Activated CD8-positive, alpha-beta memory T cell treated with anti-CD3 and anti-CD28 coated beads, Interleukin-2, amount 10 ng/mL, durations not matched to agents 7 days and 5 days (primary cell): ENCODE measurements at places on chromosomes 7 and 10. TPM values are rescaled to one million over a fixed set of nuclear protein-coding genes. Genes with fewer than 3 reads are reported as not detected.

The CRYGN gene
- total RNA-seq: not detected

The PRPF18 gene
- 21.2 TPM for total RNA-seq

The PKD2L1 gene
- not detected for total RNA-seq

The PPP1R9A gene
- total RNA-seq: 0.07 TPM

The PAX4 gene
- not detected for total RNA-seq

The PAPOLB gene
- total RNA-seq: not detected

The ATP6V1F gene
- total RNA-seq: 127 TPM

The CALCR gene
- total RNA-seq: not detected

DNA sequence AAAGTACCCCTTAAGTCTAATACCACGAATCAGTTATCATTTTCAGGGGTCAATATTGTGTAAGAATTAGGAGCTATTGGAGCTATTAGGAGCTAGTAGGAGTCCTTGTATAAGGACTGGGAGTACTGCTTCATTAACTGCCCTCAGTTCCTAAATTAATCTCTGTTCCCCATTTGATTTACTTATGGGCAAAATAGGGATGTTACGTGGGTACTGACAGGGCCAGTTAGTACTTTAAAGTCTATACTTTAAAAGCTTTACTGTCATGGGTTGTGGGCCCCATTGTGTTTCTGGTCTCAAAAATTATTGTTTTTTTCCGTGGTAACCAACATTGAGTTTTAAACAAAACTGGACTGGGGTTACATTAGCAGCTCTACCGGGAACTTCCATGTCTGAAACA, 60.3 kb downstream of the PRKAR2B start:
- H3K4me3 ChIP-seq: no peak overlapping the region
- H3K27me3 ChIP-seq: peaks cover 3% of the 10 kb centered on the region
- H3K4me1 ChIP-seq: peaks cover 6% of the 10 kb centered on the region
- no peak overlapping the region for H3K27ac ChIP-seq

DNA sequence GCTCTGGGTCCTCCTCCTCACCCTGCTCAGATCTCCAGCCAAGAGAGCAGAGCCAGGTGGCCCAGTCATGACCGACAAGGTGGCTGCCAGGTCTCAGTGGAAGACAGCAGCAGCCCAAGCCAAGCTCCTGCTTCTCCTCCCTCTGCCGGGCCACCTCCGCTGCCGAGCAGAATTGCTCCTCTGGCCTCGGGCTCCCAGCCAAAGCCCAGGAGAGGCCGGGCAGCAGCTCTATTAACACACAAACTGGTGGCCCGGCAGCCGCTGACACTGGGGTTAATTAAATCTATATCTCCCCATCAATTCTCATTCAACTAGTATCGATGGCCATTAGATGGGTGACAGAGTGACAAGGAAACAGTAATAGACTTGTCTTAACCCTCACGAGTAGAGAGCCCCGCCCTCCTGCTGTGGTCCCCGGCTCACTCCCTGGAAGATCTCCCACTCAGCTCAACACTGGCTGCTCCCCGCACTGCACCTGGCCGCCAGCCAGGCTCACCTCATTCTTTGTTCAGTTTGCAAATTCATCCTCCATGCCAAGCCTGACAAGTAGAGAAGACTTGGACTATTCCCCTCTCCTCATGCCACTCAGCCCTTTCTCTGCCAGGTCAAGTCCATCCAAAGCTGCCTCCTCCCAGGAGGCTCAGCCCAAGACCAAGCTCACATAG, 74.1 kb upstream of the UNC5B start:
- no peak overlapping the region for H3K27ac ChIP-seq
- H3K4me3 ChIP-seq: no peak overlapping the region
- peak; percentile 18 for DNase-seq
- H3K4me1 ChIP-seq: no peaks in the 10 kb centered on the region

DNA sequence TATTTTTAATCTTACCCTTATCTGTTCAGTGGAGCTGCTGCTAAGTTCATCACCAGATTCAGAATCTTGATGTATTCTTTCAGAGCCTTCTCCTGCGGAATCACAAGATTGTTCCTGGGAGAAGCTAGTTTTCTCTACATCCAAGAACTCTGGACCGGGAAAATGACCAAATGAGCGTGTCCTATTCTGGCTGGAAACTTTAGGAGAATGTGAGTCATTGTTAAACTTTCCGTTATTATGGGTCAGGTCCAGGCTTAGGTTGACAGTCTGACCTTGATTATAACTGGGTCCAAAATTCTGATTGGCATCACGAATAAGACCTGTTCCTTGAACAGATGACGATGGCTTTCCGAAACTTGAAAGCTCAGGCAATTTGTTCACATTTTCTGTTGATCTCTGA, 20.5 kb downstream of the ARHGAP12 start:
- H3K27ac ChIP-seq: no peak overlapping the region
- H3K36me3 ChIP-seq: peaks cover 8% of the 10 kb centered on the region
- H3K4me3 ChIP-seq: no peak overlapping the region
- no peak for DNase-seq
- no peaks in the 10 kb centered on the region for H3K27me3 ChIP-seq

- H3K27ac ChIP-seq: no peak overlapping the region
- H3K27me3 ChIP-seq: no peaks in the 10 kb centered on the region
- DNase-seq: no peak
- no peak overlapping the region for H3K4me3 ChIP-seq
- H3K36me3 ChIP-seq: peaks cover 7% of the 10 kb centered on the region
- H3K4me1 ChIP-seq: no peaks in the 10 kb centered on the region
Observed at GRCh38 chr10:73837072-73837471, 25.7 kb upstream of the NDST2 start.

DNA sequence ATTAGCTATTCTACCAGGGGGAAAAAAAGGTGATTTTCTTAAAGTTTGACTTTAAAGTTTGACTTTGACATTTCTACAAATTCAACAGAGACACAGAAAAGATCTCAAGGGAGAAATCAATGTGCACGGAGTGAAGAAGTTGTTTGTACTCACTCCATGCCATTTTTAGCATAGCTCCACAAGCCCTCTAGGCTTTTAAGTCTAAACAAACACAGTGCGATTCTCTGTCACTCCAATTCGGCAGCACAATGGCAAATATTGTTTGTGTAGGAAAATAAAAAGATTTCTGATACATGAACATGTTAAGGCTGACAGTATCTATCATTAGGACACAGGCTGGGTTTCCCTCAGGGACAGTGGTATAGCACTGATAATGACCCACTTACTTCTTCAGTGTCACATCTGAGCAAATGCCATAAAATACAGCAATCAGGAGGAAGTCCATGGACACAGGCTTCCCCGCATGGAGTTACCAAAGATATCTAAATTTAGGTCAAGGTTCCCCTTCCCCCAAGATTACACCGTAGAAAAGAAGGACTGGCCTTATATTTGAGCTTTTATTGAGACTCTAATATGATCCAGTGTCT, 28.0 kb downstream of the GSAP start:
- no peak for DNase-seq
- peaks cover 6% of the 10 kb centered on the region for H3K4me1 ChIP-seq
- no peak overlapping the region for H3K27ac ChIP-seq
- no peaks in the 10 kb centered on the region for H3K27me3 ChIP-seq
- no peaks in the 10 kb centered on the region for H3K36me3 ChIP-seq
- H3K4me3 ChIP-seq: no peak overlapping the region

DNA sequence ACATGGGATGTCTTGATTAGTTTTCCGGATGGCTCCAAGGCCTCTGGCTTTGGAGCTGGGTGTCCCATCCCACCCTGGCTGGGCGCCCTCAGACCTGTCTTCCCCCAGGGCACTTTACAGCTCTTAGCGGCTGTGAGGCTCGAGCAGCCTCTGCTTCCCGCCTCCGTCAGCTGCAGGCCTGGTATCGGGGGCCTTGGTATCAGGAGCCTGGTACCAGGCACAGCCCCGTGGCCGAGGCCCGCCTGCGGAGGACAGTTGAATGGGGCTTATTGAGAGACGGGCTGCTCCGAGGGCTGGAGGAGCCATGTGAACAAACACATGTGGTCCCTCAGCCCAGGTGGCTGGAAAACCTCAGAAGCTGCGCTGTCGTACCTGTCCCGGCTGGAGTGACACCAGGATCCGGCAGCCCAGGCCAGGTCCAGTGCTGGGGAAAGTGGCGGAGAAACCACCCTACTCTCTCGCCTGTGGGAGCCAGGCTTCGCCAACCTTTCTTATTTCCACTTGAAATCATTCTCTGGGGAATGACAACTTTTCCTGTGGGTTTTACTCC, 23.9 kb upstream of the AP5Z1 start:
- H3K4me3 ChIP-seq: no peak overlapping the region
- no peak overlapping the region for H3K27ac ChIP-seq
- peaks cover 26% of the 10 kb centered on the region for H3K4me1 ChIP-seq
- H3K27me3 ChIP-seq: no peaks in the 10 kb centered on the region
- no peak for DNase-seq

DNA sequence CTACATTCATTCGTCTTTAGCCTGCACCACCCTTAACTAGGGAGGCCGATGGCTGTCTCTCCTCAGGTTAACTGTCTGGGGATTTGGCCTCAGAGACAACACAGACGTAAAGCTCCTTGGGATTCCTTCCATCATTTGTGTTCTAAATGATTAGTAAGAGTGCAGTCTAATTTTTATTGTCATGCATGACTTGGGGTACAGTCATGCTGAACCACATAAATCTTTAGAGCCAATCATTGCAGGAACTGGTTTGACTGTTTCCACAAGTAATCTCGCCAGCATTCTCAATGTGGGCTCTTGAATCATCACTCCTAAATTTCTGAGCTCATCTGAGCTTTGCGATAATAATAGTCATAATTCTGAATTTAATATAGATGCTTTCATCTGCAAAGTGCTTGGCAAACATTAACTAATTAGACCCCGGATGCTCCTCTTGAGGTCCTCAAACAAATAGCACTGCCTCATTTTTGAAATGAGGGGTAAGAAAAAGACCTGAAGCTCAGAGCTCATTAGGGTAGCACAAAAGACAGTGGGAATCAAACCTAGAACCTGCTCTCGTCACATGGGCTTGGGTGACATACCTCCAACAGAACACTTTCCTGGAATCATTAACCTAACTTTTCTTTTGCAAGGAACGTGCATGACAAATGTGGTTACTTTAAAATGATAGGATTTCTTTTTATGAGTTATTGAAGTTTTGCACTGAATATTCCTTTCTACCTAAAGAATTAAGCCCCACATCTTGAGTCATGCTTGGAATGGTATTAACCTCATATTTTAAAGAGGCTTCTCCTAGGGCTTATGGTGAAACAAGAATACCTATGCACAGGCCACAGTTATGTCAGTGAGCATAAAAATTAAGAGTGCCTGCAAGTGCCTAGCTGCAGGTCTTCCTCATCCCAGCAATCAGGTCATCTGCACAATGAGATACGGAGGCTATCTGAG, 118.9 kb upstream of the NRP1 start:
- no peak overlapping the region for H3K27ac ChIP-seq
- no peak for DNase-seq
- H3K36me3 ChIP-seq: no peaks in the 10 kb centered on the region
- no peak overlapping the region for H3K4me3 ChIP-seq
- no peaks in the 10 kb centered on the region for H3K4me1 ChIP-seq

DNA sequence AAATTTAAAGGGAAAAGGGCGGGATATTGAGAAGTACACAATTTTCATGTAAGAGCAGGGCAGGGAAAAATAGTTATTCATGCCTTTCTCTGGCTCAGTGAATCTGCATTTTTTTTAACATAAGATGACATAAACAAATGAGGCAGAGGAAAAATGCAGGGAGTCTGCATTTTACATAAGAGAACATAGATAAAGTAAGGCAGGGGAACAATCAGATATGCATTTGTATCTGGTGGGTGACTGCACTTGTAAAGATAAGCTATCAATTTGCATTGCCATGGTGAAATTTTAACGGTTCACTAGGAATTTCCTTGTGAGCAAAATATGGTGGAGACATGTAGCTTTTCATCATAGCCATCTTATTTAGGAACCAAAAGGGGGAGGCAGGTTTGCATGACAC, 33.5 kb downstream of the ALOX5 start:
- H3K4me3 ChIP-seq: no peak overlapping the region
- peaks cover 12% of the 10 kb centered on the region for H3K4me1 ChIP-seq
- H3K27me3 ChIP-seq: peaks cover 36% of the 10 kb centered on the region
- DNase-seq: no peak
- H3K27ac ChIP-seq: no peak overlapping the region

DNA sequence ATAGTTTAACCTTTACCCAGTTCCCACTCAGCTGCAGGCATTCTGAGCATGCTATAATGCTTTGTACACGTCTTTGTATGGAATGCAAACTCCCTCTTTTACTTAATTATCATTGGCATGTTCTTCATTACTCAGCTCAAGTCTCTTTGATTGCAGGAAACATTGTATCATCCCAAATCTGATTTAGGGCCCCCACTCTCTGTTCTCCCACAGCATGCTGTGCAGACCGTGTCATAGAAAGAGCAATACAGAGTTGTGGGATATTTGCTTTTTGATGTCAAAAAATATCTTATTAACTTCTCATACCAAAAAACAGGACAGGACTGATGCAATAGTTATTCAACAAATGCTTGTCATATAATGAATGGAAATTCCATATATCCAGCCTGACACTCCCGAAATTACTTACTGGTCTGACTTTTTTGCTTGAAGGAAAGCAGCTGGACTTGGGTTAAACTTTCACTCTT, 1081.5 kb upstream of the C7orf33 start:
- H3K27me3 ChIP-seq: no peaks in the 10 kb centered on the region
- H3K36me3 ChIP-seq: no peaks in the 10 kb centered on the region

- H3K4me1 ChIP-seq: peaks cover 13% of the 10 kb centered on the region
- no peak overlapping the region for H3K4me3 ChIP-seq
Observed at GRCh38 chr7:148442933-148443332, 147.6 kb upstream of the C7orf33 start.

DNA sequence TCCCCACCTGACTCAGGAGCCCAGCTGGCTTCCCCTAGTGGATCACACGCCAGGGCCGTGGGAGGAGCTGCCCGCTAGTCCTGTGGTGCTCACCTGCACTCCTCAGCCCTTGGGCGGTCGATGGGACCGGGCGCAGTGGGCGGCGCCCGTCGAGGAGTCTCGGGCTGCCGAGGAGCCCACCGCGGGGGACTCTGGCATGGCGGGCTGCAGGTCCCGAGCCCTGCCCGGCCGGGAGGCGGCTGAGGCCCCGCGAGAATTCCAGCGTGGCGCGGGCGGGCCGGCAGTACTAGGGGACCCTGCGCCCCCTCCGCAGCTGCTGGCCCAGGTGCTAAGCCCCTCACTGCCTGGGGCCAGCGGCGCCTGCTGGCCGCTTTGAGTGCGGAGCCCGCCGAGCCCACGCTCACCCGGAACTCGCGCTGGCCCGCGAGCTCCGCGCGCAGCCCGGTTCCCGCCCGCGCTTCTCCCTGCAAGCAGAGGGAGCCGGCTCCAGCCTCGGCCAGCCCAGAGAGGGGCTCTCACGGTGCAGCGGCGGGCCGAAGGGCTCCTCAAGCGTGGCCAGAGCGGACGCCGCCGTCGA, 367.9 kb downstream of the TYW1 start:
- H3K4me1 ChIP-seq: no peaks in the 10 kb centered on the region
- H3K27me3 ChIP-seq: no peaks in the 10 kb centered on the region
- DNase-seq: no peak
- no peaks in the 10 kb centered on the region for H3K36me3 ChIP-seq
- no peak overlapping the region for H3K27ac ChIP-seq
- H3K4me3 ChIP-seq: no peak overlapping the region

- no peak overlapping the region for H3K4me3 ChIP-seq
- no peak overlapping the region for H3K27ac ChIP-seq
- H3K4me1 ChIP-seq: no peaks in the 10 kb centered on the region
- H3K27me3 ChIP-seq: no peaks in the 10 kb centered on the region
- no peaks in the 10 kb centered on the region for H3K36me3 ChIP-seq
Observed at GRCh38 chr7:12851841-12852240, 164.4 kb downstream of the ARL4A start.

GRCh38 chr7:70621954-70622600, 509.9 kb upstream of the GALNT17 start:
- DNase-seq: no peak
- no peaks in the 10 kb centered on the region for H3K36me3 ChIP-seq
- H3K4me1 ChIP-seq: no peaks in the 10 kb centered on the region
- H3K27me3 ChIP-seq: no peaks in the 10 kb centered on the region

GRCh38 chr7:129615018-129615417, 3.5 kb downstream of the NRF1 start:
- DNase-seq: no peak
- H3K27ac ChIP-seq: peak overlapping the region; percentile 43
- no peaks in the 10 kb centered on the region for H3K27me3 ChIP-seq
- H3K4me1 ChIP-seq: peaks cover 54% of the 10 kb centered on the region
- H3K4me3 ChIP-seq: no peak overlapping the region
- H3K36me3 ChIP-seq: peaks cover 13% of the 10 kb centered on the region
